A549 treated with Hydrocortisone at 1 μM for 4 hours (cell line): ENCODE measurements at places on chromosomes 2 and 18. TPM values are rescaled to one million over a fixed set of nuclear protein-coding genes. Genes with fewer than 3 reads are reported as not detected.

SNX17 gene
- total RNA-seq, result 141 to 146 TPM (median 144 TPM) in 5 replicates

PAX3 gene
- total RNA-seq, result not detected in 5 replicates

C2orf68 gene
- 19.3 to 28.5 TPM (median 24.6 TPM) in 5 replicates for total RNA-seq

GKN1 gene
- total RNA-seq, result 0.37 to 0.94 TPM (median 0.48 TPM) in 5 replicates

KHK gene
- 8.7 to 10.9 TPM (median 9.3 TPM) in 5 replicates for total RNA-seq

SP140 gene
- total RNA-seq, result 0.16 to 0.29 TPM in 2 of 5 replicates, not detected in the others

TPRKB gene
- 64.7 to 84.6 TPM (median 75.8 TPM) in 5 replicates for total RNA-seq

NR4A2 gene
- total RNA-seq, result 1.7 to 3.1 TPM (median 2.1 TPM) in 5 replicates

GPATCH11 gene
- 8.5 to 12.8 TPM (median 8.8 TPM) in 5 replicates for total RNA-seq

BZW1 gene
- 358 to 773 TPM (median 439 TPM) in 5 replicates for total RNA-seq

INHA gene
- total RNA-seq, result 0.35 to 0.58 TPM (median 0.47 TPM) in 5 replicates

CD8B2 gene
- total RNA-seq, result not detected in 5 replicates

SLC8A1 gene
- total RNA-seq, result 0.21 to 0.41 TPM (median 0.29 TPM) in 5 replicates

TBR1 gene
- 0.03 to 0.07 TPM (median 0.04 TPM) in 4 of 5 replicates, not detected in the other for total RNA-seq

SLC16A14 gene
- 0.75 to 1.4 TPM (median 0.83 TPM) in 5 replicates for total RNA-seq

FBLN7 gene
- total RNA-seq, result 0.44 to 0.66 TPM (median 0.56 TPM) in 5 replicates

MDH1B gene
- 1.1 to 2.1 TPM (median 1.6 TPM) in 5 replicates for total RNA-seq

ARHGEF4 gene
- total RNA-seq, result 9.3 to 12.1 TPM (median 9.8 TPM) in 5 replicates

SCN3A gene
- total RNA-seq, result 0.01 TPM in 1 of 5 replicates, not detected in the others

COL4A3 gene
- 0.41 to 1.3 TPM (median 1.0 TPM) in 5 replicates for total RNA-seq
